ENCODE measurements at places on chromosomes 5 and 9.

- DNase-seq = no peak
Observed at GRCh38 chr9:71763832-71764231, 4.5 kb downstream of the CEMIP2 start.

- peak; percentile 60 for DNase-seq
Observed at GRCh38 chr5:34616651-34617050, 39.5 kb upstream of the RAI14 start.

GRCh38 chr9:113875459-113876150 is 504 bp upstream of the ZNF618 start:
- no peak for DNase-seq

- DNase-seq = no peak
Observed at GRCh38 chr9:96617439-96618185, 2.0 kb downstream of the CDC14B start.

DNA sequence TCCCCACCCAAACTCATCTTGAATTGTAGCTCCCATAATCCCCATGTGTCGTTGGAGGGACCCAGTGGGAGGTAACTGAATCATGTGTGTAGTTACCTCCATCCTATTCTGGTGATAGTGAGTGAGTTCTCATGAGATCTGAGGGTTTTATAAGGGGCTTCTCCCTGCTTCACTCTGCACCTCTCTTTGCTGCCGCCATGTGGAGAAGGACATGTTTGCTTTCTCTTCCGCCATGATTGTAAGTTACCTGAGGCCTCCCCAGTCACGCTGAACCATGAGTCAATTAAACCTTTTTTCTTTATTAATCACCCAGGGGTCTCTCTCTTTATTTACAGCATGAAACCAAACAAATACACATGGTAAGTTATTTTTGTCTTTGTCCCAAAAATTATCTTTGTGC is 726.1 kb downstream of the CDH18 start:
- no peak for DNase-seq

GRCh38 chr9:81119591-81119990 is 569.8 kb downstream of the TLE1 start:
- DNase-seq = no peak

DNA sequence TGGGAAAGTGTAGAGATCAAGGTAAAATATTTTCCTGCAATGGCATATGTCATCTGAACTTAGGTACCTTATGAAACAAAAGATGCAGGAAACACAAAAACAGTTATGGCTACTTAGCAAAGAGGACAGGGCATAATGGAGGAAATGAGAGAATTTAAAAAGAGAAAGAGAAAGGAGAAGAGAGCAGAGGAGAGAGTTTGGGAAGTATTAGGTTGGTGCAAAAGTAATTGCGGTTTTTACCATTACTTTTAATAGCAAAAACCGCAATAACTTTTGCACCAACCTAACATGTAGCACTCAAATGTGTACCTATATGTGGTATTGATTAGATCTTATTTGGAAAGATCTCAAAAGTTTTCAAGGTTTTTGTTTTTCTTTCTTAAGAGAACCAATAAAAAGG is 160.1 kb upstream of the ACTBL2 start:
- no peak for DNase-seq

DNA sequence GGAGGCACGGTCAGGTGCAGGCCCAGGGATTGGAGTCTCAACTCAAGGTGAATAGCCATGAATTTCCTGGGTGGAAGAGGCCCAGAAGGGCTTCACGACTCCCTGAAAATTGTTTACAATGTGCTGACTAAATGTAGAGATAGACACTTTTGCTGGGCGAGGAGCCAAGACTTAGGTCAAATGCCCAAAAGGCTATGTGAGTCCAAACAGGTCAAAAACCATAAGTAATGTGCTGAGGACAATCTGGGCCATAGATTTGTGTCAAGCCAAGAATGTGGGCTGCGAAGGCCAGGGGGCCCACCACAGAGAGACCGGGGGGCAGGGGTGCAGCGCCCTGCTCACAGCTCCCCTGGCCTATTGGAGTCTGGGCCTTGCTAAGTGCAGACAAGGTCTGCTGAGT is 197.8 kb downstream of the HSPA4 start:
- no peak for DNase-seq

DNA sequence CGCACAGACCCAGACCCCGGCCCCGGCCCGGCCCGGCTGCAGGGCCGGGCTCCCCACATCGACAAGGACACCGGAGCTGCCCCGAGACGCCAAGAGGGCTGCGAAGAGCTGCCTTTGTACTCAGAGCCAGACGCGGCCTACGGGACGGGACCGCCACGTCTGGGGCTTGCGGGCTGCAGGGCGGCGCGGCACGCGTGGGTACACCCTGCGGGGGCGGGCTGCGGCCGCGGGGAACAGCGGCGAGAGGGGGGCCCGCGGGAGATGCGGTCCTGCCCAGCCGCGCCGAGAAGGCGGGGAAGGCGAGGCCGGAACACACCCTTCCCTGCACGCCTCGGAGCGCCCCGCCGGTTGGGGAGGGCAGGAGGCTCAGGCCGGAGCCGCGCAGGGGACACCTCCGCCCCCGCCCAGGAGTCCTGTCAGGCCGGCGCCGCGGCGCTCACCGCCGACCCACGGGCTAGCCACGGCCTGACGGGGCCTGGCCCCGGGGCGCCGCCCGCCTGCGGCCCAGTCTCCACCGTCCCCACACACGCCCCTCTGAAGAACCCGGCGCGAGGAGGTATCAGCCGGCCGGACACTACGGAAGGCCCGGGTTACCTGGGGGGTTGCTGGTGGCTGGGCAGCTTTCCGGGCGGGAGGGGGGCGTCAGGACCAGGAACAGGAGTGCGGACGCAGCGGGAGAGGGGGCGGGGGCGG is 478 bp downstream of the RAB14 start:
- DNase-seq = no peak

DNA sequence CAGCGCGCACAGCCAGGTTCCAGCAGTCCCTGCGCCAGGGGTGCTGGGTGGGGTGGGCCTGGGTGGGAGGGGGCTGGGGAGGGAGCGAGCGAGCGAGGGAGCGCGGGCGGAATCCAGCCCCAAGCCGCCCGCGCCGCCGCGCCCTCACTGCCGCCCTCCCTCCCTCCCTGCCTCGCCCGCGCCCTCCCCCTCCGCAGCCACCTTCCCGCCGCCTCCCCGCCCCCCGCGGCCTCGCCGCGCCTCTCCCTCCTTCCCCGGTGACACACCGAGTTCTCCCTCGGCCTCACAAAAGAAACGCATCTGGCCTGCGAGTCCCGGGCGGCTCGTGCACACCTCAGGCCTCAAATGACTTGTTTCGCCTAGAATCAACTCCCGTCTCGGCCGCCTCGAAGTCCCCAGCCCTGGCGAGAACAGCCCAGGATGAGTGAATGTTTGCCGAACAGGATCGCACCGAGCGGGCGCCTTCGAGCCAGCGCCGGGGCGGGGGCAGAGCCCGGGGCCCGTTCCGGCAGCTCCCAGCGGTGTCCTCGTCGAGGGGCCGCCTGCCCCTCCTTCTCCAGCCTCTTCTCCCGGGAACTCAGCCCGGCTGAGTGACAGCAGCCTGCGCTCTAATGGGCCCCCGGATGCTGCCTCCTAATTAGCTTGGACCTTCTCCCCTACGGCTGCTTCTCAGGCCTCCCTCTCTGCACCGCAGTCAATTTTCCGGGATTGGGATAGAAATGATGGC is 371 bp upstream of the PITX1 start:
- peak; percentile 39 for DNase-seq

DNA sequence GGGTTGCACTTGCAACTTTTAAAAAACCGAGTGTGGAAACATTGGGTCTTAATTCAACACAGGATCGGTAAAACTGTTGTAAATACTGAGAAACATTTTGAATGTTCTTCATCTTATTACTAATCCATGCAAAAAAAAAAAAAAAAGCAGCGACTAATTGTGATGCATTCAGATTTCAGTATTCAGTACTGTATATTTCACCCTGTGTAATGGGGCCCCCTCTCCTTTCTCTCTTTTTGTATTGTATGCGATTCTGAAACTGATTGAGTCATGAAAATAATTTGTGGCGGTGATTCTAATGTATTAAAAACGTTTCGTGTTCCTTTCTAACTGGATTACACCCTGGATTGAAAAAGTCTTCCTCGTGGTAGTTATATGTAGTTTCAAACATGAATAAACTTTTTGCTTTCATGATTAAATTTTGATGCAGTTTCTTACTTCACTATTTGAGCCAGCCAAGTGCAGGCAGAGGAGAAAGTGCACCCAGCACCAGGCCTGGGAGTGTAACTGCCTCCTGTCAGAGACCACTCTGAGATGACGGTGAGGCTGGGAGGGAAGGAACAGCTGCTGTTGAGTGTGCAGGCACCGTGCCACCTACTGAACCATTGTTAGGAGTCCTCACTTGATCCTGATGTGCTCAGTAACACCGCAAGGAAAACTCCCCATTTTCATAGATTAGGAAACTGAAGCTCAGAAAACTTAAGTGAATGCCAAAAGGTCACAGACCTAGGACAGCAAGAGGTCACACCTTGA is 220.0 kb downstream of the PBX3 start:
- no peak for DNase-seq

GRCh38 chr5:173429489-173430150 is 101.4 kb upstream of the STC2 start:
- no peak for DNase-seq

DNA sequence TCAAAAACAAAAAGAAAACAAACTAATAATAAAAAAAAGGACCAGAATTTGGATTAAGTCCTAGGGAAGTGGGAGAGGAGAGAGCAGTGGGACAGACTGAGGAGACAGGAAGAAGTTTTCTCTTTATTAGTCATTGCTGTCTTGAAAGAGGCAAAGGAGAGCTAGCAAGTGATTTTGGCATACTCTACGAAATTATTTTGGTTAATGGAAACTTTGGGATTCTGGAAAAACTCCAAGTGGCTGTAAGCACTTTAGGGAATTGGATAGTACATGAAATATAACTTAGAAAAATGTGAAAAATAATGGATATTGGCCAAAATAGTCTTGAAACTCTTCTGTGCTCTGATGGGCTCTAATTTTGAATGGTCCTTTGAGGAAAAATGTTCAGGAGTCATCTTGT is 1641.8 kb upstream of the WWC1 start:
- no peak for DNase-seq

GRCh38 chr5:177336603-177337494 is 14.6 kb downstream of the LMAN2 start:
- DNase-seq = no peak

DNA sequence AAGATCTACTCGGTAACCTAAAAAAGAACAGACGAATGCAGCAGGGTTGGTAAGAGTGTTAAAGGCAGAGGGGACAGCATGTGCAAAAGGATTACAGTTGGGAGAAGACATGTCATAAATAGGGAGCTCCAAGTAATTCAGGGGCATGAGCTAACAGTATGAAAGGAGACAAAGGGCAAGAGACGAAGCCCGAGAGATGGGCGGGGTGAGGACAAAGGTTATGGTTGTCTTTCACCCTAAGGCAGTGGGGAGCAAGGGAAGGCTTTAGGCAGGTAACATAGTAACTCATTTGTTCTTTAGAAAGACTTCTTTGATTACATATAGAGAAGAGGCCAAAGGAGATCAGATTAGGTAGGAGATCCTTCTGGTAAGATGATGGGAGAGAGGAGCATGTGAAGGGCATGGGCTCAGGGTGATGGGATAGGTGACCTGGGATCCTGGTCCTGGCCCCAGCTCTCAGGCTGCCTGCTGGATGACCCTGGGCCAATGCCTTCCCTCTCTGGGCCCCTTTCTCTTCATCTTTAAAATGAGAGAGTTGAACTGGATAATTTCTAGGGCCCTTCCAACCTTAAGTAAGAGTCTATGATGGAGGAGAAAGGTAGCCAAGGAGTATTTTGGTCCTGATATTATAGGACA is 19.5 kb downstream of the MORN5 start:
- no peak for DNase-seq

DNA sequence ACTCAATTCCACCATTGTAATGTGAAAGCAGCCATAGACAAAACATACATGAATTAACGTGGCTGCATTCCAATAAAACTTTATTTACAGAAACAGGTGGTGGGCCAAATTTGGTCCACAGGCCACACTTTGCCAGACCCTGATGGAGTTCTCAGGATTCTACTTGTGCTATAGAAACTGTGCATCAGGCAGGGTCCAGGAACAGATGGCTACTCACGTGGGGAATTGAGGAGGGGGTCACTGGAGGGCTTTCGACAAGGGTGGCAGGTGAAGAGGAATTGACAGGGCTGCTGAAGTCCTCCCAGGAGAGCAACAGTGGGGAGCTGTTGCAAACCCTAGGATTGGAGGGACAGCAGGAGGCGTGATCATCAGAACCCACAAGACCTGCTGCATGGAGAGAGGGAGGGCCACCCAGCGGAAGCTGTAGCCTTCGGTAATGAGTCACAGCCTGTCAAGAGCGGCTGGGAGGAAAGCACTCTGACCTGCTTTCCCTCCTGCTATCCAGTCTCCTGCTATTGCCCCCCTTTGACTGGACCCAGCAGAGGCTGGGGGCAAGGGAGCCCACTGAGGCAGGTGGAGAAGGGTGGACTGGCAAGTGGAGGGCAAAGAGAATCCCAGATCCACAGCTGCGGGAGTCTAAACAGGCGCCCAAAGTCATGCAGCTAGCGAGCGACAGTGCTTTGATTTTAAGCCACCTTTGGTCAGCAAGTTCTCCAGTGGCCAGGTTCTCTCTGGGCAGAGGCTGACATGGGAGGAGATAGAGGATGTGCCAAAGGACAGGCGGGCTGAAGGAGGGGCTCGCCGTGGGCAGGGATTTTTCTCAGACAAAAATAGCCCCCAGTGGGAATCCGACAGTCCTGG is 138.3 kb upstream of the SMIM23 start:
- DNase-seq = no peak

- no peak for DNase-seq
Observed at GRCh38 chr9:93130861-93131481, 3.1 kb downstream of the NINJ1 start.

GRCh38 chr9:131465401-131465800 is 37.3 kb upstream of the POMT1 start:
- no peak for DNase-seq

- DNase-seq = no peak
Observed at GRCh38 chr5:167177736-167178135, 1113.7 kb upstream of the WWC1 start.

DNA sequence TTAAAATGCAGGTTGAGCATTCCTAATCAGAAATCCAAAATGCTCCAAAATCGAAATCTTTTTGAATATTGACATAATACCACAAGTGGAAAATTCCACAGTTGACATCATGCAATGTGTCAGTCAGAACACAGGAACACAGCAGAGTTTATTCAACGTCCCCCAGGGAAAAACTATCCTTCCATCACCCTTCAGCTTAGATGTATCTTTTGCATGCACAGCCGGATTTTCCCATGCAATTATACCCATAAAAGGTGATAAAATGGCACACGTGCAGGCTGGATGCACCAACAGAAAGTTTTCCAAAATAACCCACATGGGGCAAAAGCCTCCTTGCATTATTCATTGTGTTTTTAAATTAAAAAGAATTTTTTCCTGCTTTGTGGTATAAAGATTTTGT is 71.2 kb downstream of the RAB24 start:
- DNase-seq = no peak

GRCh38 chr5:81534441-81534840 is 140.5 kb upstream of the ACOT12 start:
- DNase-seq = no peak

- DNase-seq = no peak
Observed at GRCh38 chr9:86925686-86926085, 21.6 kb downstream of the GAS1 start.

Measured in NCI-H774 (cell line).